Activated CD4-positive, alpha-beta T cell treated with anti-CD3 and anti-CD28 coated beads, Interleukin-2, Interleukin-4, amounts not matched to agents 100 ng/mL and 50 ng/mL, durations not matched to agents 16 hours and 8 hours (primary cell): ENCODE measurements at places on chromosomes 4 and X.

- no peak for DNase-seq
These were observed 15.8 kb upstream of the GRIA2 start for GRCh38 chr4:157204634-157205244.

GRCh38 chrX:129597905-129598304 is 56.9 kb downstream of the APLN start:
- no peak for DNase-seq

DNA sequence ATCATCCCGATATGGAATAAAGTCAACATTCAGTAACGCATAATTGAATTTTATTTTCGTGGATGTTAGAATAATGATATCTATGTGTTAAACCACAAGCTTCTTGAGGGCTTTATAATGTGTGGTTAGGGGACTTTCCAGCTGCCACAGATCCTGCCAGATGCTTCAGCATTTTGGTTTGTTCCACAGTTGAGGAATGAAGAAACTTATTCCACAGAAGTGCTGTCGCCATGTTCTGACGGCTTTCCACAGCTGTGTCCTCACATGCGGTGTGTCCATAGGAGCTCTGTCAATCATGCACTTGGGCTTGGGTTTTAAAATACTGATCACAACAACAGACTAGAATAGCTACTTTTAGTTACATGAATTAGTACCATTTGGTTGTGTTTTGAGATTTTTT is 411.9 kb downstream of the TRIML1 start:
- DNase-seq = no peak

DNA sequence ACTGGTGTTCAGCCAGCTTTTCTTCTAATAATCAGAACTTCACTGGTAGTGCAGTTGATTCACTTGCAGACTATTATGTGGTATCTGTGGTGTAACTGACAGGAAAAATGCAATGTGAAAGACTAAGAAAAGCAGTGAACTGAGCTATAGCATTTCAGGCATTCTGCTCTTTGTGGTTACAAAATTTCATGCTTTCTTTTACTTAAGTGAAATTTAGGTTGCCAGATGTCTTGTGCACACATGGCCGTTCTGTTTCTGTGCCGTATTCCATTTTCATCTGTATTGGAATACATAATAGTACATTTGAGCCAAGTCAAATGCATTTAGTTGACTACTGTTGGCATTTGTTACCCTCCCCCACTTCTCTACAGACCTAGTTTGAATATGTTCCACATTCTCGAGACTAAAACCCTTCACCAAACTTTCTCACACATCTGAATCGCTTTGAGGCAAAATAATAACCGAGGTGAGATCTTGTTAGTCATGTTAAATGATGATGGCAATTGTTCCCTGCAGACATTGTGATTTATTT is 8.2 kb downstream of the RTL3 start:
- DNase-seq = peak; percentile 71

DNA sequence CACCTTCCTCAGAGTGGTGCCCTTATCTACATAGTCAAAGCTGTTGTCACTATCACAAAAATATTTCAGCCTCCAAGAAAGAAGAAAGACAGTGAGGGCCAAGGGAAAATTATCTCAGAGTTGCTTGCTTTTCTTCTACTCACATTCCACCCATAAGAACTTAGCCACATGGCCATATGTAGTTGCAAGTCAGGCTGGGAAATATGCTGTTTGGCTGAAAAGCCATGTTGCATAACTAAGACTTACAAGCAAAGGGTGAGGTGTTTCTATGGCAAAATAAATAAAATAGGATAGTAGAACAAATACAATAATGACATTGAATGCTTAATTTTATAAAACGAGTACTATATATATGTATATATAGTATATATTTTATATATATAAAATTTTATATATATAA is 365.9 kb upstream of the PABPC4L start:
- no peak for DNase-seq

DNA sequence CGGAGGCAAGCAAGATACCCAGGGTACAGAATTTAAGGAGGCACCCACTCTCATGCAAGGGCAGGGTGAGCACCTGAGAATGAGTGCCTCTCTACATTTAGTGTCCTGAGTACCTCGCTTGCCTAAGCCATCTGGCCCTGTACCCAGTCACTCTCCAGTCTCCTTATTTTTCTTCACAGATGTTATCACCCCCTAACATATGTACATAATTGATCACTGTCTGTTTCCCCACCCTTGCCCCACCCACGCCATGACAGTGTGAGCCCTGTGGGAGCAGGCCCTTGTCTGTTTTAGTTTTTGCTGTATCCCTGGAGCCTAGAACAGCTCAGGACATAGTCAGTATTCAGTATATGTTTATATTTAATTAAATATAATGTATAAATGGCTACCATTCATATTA is 113.6 kb downstream of the SPRY1 start:
- DNase-seq = no peak

DNA sequence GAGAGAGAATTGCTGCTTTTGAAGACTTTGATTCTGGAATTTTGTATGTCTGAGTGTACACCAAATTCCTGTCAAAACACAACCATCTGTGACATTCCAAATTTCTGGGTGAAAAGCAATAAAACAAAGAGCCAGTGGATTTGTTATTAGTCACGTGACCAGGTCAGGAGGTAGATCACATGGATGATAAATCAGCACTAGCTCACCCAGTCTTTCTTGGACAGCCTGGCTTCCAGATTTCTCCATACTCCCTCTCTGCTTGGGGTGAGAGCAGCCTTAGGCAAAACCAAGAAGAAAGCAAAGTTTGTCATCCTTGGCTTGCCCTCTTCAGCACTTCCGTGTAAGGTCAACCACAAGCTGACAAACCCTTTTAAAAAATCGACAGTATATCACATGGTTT is 194.2 kb downstream of the CLCN4 start:
- DNase-seq = no peak

DNA sequence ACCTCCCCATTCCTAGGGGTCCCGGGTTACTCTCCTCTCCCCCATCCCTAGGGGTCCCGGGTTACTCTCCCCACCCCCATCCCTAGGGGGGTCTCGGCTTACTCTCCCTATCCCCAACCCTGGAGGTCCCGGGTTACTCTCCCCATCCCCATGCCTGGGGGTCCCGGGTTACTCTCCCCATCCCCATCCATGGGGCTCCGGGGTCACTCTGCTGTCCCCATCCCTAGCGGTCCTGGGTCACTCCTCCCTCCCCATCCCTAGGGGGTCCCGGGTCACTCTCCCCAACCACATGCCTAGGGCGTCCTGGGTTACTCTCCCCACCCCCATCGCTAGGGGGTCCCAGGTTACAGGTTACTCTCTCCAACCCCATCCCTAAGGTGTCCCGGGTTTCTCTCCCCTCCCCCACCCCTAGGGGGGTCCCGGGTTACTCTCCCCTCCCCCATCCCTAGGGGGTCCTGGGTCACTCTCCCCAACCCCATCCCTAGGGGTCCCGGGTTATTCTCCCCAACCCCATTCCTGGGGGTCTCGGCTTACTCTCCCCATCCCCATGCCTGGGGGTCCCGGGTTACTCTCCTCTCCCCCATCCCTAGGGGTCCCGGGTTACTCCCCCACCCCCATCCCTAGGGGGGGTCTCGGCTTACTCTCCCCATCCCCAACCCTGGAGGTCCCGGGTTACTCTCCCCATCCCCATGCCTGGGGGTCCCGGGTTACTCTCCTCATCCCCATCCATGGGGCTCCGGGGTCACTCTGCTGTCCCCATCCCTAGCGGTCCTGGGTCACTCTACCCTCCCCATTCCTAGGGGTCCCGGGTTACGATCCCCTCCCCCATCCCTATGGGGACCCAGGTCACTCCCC is 821 bp downstream of the ASMTL start:
- no peak for DNase-seq

DNA sequence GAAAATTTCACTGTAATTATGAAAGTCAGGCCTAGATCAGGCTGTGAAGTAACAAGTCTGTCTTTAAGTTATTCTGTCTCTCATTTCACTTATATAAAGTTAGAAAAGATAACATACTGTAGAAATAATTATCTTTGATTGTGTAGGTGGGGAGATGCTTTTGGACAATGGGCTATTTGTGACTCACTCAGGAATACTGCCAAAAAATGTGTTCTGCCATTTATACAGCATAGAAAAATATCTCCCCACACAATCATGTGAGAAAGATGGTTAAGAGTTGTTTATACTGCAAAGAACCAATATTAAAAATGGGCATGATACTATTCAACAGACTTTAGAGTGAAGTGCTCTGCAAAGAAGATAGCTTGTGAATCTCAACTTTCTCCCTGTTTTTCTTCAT is 95.0 kb upstream of the GABRA2 start:
- DNase-seq = no peak

DNA sequence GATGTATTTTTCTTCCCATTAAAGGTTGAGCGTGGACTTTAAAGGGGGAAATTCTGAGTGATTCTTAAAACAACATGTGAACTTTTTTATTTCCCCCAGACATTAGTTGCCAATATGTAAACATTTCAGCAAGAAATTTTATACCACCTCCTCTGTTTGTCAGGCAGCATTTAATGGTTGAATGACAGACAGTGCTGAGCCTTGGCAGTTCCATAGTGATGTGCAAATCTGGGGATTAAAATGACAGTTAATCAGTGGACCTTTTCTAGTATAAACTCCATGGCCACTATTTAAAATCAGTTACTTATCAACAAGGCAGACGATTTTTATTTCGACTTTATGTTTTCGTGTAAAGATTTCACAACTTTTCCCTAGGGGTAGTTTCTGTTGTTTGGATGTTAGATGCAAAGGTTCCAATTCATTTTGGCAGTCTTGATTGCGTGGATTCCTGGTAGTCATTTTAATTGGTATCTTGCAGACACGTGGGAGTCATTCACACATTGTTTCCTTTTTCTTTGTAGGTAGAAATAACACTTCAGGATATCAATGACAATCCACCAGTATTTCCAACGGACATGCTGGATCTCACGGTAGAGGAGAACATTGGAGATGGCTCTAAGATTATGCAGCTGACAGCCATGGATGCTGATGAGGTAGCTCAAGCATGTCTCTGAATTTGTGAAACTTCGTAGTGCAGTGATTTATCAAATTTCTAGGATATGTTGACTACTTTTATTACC is 83.7 kb downstream of the FAT4 start:
- no peak for DNase-seq

GRCh38 chr4:72136429-72136828 is 104.6 kb downstream of the NPFFR2 start:
- no peak for DNase-seq

GRCh38 chr4:115944146-115944905 is 830.9 kb upstream of the NDST4 start:
- no peak for DNase-seq

DNA sequence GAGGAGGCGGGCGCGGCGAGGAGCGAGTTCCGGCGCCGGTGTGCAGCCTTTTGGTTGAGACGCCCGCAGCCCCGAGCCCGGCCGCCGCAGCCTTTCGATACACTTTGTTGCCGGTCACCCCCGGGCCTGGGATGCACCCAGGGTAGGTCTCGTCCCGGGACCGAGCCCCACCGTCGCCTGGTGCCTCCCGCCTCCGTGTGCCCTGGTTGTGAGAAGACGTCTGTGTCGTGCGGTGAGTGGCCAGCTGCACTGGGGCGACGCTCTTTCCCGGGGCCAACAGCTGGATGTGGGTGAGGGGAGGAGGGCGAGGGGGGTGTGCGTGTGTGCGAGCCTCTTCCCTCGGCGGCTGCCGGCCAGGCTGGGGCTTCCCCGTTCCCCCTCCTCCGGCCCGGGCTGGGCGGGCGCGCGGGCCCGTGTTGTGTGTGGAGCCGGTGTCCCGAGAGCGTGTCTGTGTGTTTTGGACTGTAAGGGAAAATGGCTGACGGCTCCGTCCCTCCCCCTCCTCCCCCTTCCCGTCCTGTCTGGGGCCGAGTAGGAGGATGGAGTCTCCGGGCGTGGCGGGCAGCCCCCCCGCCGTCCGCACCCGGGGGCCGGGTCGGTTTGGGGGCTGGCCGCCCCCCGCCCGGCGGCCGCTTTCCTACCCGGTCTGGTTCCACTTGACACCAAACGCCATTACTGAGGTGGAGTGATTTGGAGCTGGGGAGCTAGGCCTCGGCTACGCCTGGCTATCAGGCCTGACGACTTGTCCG is 807 bp downstream of the USP9X start:
- DNase-seq = peak; percentile 43

DNA sequence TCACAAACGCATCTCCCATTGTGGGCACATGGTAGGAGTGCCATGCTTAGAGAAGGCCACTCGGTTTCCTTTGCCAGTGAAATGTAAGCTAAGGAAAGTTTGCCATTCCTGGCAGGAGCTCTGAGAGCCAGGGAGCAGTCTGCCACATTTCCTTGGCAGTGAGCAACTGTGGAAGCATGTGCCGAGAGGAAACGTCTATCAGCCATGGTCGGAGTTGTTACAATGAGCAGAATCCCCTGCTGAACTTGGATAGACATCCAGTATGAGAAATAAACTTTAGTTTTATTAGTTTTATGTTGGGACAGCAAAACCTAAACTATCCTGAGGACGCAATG is 51.1 kb downstream of the ENOPH1 start:
- no peak for DNase-seq

GRCh38 chr4:123380728-123381716 is 15.6 kb upstream of the SPRY1 start:
- DNase-seq = peak; percentile 43

DNA sequence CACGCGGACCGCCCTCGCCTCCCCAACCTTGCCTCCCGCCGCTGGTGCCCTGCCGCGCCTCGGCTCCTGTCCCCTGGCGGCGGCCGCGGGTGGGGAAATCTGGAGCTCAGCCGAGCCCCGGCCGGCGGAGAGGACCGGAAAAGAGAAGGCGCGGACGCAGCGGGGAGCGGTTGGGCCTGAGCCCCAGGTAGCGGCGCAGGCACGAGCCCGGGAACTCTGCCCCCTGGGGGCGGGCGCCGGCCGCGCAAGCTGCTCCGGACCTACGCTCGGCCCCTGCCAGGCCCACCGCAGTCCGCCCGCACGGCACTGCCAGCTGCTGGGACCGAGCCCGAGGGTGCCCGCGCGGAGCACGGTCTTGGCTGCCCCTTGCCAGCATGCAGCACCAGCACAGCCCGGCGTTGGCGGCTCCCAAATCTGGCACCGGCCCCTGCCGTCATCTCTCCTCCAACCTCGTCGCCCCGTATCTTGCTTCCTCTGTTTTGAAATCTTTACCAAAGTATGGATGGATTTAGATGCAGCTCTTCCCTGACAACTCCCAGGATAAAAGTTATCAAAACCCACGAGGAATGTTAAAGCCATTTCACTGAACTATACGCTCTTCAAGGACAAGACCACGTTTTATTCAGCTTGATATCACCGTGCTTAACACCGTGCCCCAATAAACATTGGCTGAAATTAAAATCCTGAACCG is at the start of gene PRSS12:
PRSS12 (minus strand) TSS at position 161 of the 691 bp plus-strand sequence. CDS start 283 bp downstream, outside the sequence.
- peak; percentile 58 for DNase-seq
